ENCODE measurements at places on chromosomes 2 and 18. TPM values are rescaled to one million over a fixed set of nuclear protein-coding genes. Genes with fewer than 3 reads are reported as not detected.

The LHCGR gene
- total RNA-seq: 0.11 TPM

The RUFY4 gene
- total RNA-seq: 2.7 TPM

The ELMOD3 gene
- 10.1 TPM for total RNA-seq

The CPLX4 gene
- total RNA-seq: not detected

The ENOSF1 gene
- 40.0 TPM for total RNA-seq

The CRYBA2 gene
- not detected for total RNA-seq

The SNORC gene
- total RNA-seq: 0.64 TPM

The AMER3 gene
- total RNA-seq: not detected

The DHRS9 gene
- 0.16 TPM for total RNA-seq

DNA sequence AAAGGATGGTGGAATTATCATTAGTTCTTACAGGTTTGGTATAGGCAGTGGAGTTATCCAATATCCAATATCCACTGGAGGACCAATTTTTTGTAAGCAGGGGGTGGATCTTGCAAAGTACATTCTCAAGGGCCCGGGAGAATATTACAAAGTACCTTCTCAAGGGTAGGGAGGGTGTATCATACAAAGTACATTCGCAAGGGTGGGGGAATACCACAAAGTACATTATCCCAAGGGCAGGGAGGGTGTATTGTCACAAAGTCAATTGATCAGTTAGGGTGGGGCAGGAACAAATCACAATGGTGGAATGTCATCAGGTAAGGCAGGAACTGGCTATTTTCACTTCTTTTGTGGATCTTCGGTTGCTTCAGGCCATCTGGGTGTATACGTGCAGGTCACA, 55.3 kb upstream of the TMEM87B start:
- no peak overlapping the region for H3K4me3 ChIP-seq
- no peak overlapping the region for H3K27ac ChIP-seq
- H3K4me1 ChIP-seq: peaks cover 15% of the 10 kb centered on the region
- no peak for DNase-seq
- H3K27me3 ChIP-seq: no peaks in the 10 kb centered on the region

GRCh38 chr2:46118656-46119371, 178.4 kb upstream of the EPAS1 start:
- no peaks in the 10 kb centered on the region for H3K4me1 ChIP-seq
- no peak overlapping the region for H3K4me3 ChIP-seq

- no peaks in the 10 kb centered on the region for H3K27me3 ChIP-seq
- no peaks in the 10 kb centered on the region for H3K4me1 ChIP-seq
- H3K36me3 ChIP-seq: no peaks in the 10 kb centered on the region
- no peak for DNase-seq
- H3K4me3 ChIP-seq: no peak overlapping the region
Measured at GRCh38 chr2:75595541-75596395, 35.0 kb upstream of the EVA1A start.

DNA sequence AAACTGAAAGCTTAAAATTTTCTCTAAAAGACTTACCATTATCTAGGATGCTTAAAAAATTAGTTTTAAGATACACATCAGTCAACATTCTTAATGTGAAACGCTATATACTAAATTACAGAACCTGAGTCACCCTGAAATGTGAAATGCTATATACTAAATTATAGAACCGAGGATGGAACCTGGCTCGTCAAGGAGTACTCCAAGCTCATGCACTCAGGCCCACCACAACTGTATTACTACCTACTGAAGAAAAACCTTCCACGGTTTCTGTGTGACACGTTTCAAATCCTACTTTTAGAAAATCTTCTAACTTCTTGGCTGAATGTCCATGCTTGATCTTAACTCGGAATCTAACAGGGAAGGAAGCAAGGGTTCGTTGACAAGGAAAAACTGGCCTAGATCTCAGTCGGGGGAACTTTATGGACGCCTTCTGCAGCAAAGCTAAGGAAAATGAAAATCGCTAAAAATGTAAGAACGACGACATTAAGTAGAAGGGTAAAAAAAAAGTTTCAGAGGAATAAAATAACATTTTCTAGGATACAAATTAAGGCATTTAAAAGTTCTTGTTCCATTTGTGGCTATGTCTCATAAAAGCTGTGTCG, 1.4 kb downstream of the PRKD3 start:
- peaks cover 6% of the 10 kb centered on the region for H3K27me3 ChIP-seq
- peak overlapping the region; percentile 69 for H3K4me3 ChIP-seq
- H3K4me1 ChIP-seq: peaks cover 9% of the 10 kb centered on the region
- no peaks in the 10 kb centered on the region for H3K36me3 ChIP-seq

DNA sequence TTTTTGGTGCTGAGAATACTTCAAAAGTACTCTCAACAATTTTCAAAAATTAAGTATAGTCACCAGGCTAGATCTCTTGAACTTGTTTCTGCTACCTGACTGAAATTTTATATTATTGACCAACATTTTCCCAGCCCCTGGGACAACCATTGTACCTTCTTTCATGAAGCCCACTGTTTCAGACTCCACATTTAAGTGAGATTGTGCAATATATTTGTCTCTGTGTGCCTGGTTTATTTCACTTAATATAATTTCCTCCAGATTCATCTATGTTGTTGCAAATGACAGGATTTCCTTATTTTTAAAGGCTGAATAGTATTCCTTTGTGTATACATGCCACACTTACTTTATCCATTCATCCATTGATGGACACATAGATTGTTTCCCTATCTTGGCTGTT, 354.2 kb upstream of the VRK2 start:
- H3K4me1 ChIP-seq: no peaks in the 10 kb centered on the region
- H3K36me3 ChIP-seq: no peaks in the 10 kb centered on the region
- no peak for DNase-seq
- no peaks in the 10 kb centered on the region for H3K27me3 ChIP-seq

- no peaks in the 10 kb centered on the region for H3K4me1 ChIP-seq
- DNase-seq: no peak
- no peak overlapping the region for H3K27ac ChIP-seq
- H3K27me3 ChIP-seq: no peaks in the 10 kb centered on the region
- H3K4me3 ChIP-seq: no peak overlapping the region
Measured at GRCh38 chr18:66534110-66534509, 69.8 kb downstream of the CDH19 start.

GRCh38 chr2:163248376-163249253, 410.0 kb upstream of the KCNH7 start:
- H3K27ac ChIP-seq: no peak overlapping the region
- H3K27me3 ChIP-seq: no peaks in the 10 kb centered on the region
- no peaks in the 10 kb centered on the region for H3K36me3 ChIP-seq
- H3K4me3 ChIP-seq: no peak overlapping the region
- no peak for DNase-seq

DNA sequence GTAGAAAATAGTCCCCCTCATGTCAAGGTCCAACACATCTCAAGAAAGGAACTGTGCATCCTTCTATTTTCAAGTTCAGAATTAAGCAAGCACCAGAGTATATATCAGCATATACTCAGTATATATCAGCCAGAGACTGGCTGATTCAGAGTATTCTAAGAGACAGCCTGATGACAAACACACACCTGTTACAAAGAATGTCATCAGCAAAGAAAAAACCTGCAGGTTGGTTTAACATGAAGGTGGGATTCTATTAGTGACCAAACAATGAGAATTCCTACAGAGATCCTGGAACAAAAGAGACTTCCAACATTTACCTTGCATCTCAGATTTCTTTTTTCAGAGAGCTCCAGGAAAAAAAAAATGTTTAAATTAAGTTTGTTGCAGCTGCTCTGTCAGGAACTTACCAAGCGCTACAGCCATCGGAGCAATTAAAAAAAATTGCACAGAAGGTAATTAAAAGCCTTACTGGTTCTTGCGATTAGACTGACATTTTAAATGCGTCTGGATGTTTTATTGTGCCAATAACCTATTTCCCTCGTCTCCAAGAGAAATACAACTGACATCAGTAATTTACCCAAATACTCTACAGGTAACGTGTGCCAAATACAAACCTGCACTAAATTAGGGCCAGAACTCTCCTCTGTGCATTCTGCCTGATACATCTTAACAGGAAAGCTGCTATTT, 218.1 kb downstream of the HNMT start:
- H3K4me3 ChIP-seq: no peak overlapping the region
- H3K4me1 ChIP-seq: no peaks in the 10 kb centered on the region
- H3K27me3 ChIP-seq: no peaks in the 10 kb centered on the region
- no peaks in the 10 kb centered on the region for H3K36me3 ChIP-seq
- H3K27ac ChIP-seq: no peak overlapping the region

DNA sequence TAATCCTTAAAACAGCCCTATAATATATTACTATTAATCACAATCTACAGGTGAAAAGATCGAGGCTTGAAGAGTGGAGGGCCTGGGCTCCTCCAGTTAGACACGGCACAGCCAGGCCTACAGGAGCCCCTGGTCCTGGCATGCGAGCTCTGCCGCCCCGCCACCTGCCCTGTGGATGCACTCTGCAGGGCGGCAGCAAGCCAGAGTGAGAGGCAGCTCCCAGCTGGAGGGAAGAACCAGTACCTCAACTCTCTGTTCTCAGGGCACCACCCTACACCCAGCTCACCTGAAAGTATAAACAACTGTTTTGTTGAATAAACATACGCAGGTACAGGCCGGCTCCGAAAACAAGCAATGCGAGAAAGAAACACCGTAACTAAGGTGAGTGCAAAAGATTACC, 34.6 kb downstream of the EIPR1 start:
- H3K27ac ChIP-seq: no peak overlapping the region
- H3K27me3 ChIP-seq: no peaks in the 10 kb centered on the region
- H3K4me3 ChIP-seq: no peak overlapping the region
- H3K4me1 ChIP-seq: no peaks in the 10 kb centered on the region

Measured in GM12878 (cell line).